ENCODE measurements at places on chromosomes 1 and 21. TPM values are rescaled to one million over a fixed set of nuclear protein-coding genes. Genes with fewer than 3 reads are reported as not detected.

SPRR2E gene
- not detected for total RNA-seq

FAM177B gene
- not detected for total RNA-seq

LCE2C gene
- total RNA-seq, result not detected

LYPD8 gene
- total RNA-seq, result 0.14 TPM

CELA3B gene
- total RNA-seq, result not detected

MATN1 gene
- total RNA-seq, result 0.14 TPM
